ENCODE measurements at places on chromosomes 2 and 18.

GRCh38 chr2:118750959-118751565 lies 96.4 kb downstream of the EN1 start:
- no peak for DNase-seq

- DNase-seq: peak; percentile 38
Observed at GRCh38 chr2:12452185-12452584, 264.6 kb upstream of the TRIB2 start.

DNA sequence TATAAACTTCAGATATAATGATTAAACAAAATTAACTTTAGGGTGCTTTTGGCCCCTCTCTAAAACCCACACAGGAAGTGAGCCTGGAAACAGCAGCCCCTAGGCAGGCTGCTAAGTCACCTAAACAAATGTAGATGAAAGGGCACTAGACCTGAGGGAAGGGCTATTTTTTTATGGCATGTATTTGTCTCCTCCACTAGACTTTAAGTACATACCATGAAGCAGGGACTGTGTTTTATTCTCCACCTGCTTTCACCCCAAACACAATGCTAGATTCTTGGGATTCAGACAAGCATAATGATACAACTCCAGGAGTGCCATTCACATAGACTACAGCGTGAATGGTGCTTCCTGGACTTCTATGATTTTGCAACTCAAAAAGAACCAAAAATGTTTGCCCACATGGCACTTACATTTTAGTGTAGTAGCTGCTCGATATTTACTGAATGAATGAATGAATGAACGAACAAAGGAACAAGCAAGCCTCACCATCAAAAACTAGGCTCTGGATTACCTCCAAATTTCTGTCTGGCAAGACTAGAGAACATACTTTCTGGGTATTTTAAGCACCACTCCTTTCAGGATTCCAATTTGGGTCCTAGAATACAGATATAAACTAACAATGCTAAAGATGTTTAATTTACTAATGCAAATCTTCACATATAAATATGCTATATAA lies 10.1 kb downstream of the ATAD2B start:
- no peak for DNase-seq

DNA sequence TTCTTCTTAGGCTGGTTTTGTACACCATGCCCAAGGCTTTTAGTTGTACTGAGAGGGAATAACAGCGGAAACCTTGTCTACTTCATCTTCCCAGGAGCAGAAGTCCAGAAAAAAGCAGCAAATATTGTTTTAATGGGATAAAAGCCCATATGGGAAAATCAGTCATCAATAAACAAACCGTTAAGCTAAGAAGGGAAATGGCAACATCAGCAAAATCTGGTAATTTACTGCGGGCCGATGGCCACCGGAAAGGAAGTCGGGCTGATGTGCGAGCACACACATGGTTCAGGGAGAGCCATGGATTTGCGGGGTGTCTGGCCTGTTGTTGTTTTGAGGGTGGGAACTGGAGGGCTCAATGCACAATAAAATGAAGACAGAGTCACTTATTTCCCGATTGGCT lies 300.7 kb upstream of the RAB6C start:
- DNase-seq: no peak

DNA sequence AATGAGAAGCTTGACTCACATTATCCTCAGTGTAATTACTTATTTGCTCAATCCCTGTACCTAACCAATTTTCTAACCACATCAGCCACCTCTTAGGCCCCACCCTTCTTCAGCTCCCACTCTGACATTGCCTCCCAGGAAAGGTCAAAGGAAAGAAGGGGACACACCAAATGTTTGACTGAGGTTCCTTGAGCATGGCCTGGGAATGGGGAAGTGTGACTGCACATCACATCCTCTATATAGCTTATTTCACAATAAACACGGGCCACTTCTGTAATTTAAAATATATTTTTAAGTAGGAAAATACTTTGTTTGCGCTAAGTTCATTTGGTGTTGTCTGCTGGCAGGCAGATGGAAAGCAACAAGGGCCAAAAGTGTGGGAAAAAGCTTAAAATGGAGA lies 3.0 kb upstream of the FIGLA start:
- DNase-seq: no peak

DNA sequence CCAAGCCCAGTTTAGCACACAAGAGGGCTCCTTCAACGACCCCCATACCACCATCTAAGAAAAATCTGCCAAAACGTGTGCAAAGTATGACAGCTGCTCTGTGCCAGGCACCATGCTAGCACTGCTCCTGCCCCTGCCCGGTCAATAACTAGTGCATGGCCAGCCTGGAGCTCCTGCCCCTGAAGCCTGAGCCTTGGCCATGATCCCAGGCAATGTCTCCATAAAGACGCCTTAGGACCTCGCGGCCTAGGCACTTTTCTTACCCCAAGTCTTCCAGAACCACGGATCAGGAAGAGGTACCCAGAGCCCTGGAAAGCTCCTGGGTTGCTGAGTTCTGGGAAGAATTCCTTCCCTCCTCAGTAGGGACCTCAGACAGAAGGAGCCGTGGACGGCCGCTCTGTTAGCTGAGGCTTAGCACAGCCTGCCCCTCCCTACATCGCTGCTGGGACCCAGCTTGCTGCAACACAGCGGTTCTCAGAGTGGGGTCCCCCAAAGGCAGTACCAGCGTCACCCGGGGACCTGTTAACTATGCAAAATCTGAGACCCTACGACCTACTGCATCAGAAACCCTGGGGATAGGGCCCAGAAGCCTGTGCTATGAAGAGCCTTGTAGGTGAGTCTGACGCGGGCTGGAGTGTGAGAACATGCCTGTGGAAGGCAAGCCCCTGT lies 117.8 kb upstream of the TWIST2 start:
- no peak for DNase-seq

GRCh38 chr18:22639026-22639463 lies 221.3 kb upstream of the CTAGE1 start:
- DNase-seq: no peak

- DNase-seq: no peak
Observed at GRCh38 chr2:127940641-127941040, 54.9 kb upstream of the AMMECR1L start.

Data from NCI-H460 (cell line).